ENCODE measurements at places on chromosomes 6 and 20. TPM values are rescaled to one million over a fixed set of nuclear protein-coding genes. Genes with fewer than 3 reads are reported as not detected.

KCNK16 gene
- total RNA-seq, result not detected

CLPSL2 gene
- total RNA-seq, result not detected

NMBR gene
- 0.28 TPM for total RNA-seq

PTPRT gene
- not detected for total RNA-seq

ADAM33 gene
- 1.2 TPM for total RNA-seq

All from regular cardiac myocyte (primary cell).